ENCODE measurements at places on chromosomes 12 and 14.

GRCh38 chr14:31530136-31530535 lies 31.1 kb upstream of the NUBPL start:
- no peak for DNase-seq

DNA sequence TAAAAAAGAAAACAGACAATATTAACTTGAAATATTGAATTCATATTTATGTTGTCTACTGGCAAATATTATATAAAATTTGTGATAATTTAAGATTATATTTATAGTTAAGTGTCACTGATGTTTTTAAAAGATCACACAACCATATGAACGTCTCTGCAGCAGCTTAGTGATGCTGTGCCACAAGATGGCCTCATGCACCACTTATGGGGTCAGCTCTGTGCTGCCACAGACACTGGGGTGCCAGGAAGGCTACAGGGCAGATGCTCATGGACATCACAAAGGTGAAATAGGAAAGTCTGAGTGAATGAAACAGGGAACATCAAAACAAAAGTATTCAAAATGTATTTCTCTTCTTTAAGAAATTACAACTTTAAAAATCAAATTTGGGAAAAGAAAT lies 13.1 kb downstream of the ATXN3 start:
- no peak for DNase-seq

DNA sequence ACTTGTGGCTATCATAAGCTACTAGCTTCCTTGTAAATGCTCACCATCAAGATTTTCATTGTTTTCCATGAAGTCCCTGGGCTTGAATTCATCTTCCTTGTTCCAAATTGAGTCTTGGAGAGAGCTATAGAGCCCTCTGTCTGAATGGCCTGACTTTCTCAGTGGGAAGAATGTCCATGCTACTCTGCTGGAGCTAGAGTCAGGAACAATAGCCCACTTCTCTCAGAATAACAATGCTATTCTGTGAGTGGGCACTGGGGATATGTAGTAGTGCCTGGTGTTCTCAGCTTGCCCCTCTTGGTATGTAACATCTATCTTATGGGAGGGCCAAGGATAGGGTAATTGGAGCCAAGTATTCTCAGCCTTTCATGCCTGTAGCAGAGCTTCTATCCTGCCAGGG lies 127.6 kb upstream of the TRHDE start:
- DNase-seq, result no peak

DNA sequence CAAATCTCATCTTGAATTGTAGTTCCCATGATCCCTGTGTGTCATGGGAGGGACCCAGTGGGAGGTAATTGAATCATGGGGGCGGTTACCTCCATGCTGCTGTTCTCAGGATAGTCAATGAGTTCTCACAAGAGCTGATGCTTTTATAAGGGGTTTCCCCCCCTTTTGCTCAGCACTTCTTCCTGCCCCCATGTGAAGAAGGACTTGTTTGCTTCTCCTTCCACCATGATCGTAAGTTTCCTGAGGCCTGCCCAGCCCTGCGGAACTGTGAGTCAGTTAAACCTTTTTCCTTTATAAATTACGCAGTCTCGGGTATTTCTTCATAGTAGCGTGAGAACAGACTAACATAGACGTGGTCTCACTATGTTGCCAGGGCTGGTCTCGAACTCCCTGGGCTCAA lies 56.1 kb upstream of the EIF5 start:
- DNase-seq, result no peak

GRCh38 chr14:53929871-53930715 lies 26.5 kb downstream of the BMP4 start:
- peak; percentile 33 for DNase-seq
